Activated CD4-positive, alpha-beta memory T cell treated with anti-CD3 and anti-CD28 coated beads for 36 hours (primary cell): ENCODE measurements at places on chromosomes 5 and 9. TPM values are rescaled to one million over a fixed set of nuclear protein-coding genes. Genes with fewer than 3 reads are reported as not detected.

CYFIP2 gene
- total RNA-seq = 319 TPM

POLE3 gene
- total RNA-seq = 44.3 TPM

REEP2 gene
- total RNA-seq = 6.1 TPM

SHOC1 gene
- not detected for total RNA-seq

DNA sequence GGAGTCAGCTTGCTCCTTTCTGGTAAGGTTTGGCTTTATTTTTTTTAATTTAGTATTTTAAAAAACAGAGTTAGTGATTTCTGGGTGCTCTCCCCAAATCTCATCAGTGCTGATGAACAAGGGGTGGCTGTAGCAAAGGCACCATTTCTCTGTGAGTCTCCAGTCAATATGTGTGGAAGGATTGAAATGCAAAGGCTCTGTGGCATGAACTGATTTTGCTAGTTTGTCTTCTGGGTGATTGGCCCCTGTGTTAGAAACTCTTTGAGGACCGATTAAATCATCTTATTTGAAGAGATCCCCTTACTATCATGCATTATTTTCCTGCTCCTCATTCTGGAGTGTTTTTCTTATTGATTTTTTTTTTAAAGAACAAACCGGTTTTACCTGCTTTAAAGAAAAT is 596 bp downstream of the TEK start:
- DNase-seq = no peak
- H3K27ac ChIP-seq = no peak overlapping the region
- H3K4me3 ChIP-seq = no peak overlapping the region
- H3K36me3 ChIP-seq = no peaks in the 10 kb centered on the region

GRCh38 chr9:81370096-81370495 is 319.3 kb downstream of the TLE1 start:
- no peak overlapping the region for H3K4me3 ChIP-seq
- no peaks in the 10 kb centered on the region for H3K4me1 ChIP-seq
- H3K27me3 ChIP-seq = no peaks in the 10 kb centered on the region
- no peak for DNase-seq
- no peak overlapping the region for H3K27ac ChIP-seq
- no peaks in the 10 kb centered on the region for H3K36me3 ChIP-seq

DNA sequence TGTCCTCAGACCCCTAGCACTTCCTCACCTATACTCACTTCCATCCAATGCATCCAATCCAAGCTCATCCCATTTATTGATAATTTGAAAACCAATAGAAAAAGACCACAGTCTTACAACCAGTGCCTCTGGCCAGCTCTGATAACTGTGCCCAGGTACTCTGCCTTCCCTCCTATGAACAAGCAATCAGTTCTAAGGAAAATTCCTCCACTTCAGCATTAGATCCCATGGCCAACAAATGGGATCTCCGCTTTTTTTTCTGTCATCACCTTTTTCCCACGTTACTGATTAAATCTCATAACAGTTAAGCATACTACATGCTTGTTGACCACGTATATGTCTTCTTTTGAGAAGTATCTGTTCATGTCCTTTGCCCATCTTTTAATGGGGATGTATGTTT is 41.7 kb upstream of the GLIS3 start:
- H3K27me3 ChIP-seq = no peaks in the 10 kb centered on the region
- peaks cover 18% of the 10 kb centered on the region for H3K4me1 ChIP-seq
- no peak for DNase-seq
- no peak overlapping the region for H3K4me3 ChIP-seq
- H3K36me3 ChIP-seq = no peaks in the 10 kb centered on the region

- no peak overlapping the region for H3K27ac ChIP-seq
- H3K4me3 ChIP-seq = no peak overlapping the region
- peaks cover 8% of the 10 kb centered on the region for H3K27me3 ChIP-seq
- no peaks in the 10 kb centered on the region for H3K4me1 ChIP-seq
- no peak for DNase-seq
These were observed 40.4 kb upstream of the APC start for GRCh38 chr5:112697322-112697721.

DNA sequence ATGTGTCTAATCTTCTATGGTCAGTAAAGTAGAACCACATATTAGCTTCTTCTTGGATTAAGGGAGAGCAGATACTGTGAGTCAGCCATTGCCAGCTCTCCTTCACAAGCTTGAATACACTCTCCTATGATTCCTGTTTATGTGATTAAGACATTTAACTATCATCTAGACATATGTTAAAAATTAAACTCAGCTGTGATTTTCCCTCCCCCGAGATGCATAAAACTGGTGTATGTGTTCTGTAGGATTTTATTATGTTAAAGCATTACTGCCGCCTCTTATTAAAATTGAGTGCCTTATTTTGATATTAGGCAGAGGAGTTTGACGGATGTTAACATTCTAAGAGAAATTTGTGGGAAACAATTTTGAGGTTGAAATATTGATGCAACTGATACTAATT is 114.6 kb downstream of the ACTBL2 start:
- H3K27me3 ChIP-seq = peaks cover 2% of the 10 kb centered on the region
- DNase-seq = no peak
- no peak overlapping the region for H3K4me3 ChIP-seq
- no peak overlapping the region for H3K27ac ChIP-seq
- no peaks in the 10 kb centered on the region for H3K36me3 ChIP-seq

DNA sequence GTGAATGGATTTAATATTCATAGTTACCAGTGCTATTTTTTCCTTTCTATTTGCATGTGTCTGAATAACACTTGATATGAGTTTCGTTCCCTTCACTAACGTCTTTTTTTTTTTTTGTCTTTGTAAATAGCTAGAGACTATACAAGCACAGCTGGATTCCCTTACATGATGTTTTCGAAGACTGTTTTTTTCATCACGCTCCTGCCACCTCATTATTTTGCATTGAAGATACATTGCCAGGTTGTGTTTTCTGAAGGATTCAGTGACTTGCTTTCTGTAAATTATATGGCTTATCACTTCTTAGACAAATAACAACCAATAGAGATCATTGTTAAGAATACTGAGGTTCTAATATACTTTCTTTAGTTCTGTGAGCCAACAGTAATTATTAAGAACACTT is 207.5 kb downstream of the COMMD10 start:
- H3K4me1 ChIP-seq = no peaks in the 10 kb centered on the region
- peaks cover 61% of the 10 kb centered on the region for H3K36me3 ChIP-seq
- H3K27me3 ChIP-seq = no peaks in the 10 kb centered on the region

- H3K27ac ChIP-seq = no peak overlapping the region
- no peak overlapping the region for H3K4me3 ChIP-seq
- H3K36me3 ChIP-seq = no peaks in the 10 kb centered on the region
- DNase-seq = no peak
These were observed 81.3 kb downstream of the SUSD1 start for GRCh38 chr9:112093870-112094216.

DNA sequence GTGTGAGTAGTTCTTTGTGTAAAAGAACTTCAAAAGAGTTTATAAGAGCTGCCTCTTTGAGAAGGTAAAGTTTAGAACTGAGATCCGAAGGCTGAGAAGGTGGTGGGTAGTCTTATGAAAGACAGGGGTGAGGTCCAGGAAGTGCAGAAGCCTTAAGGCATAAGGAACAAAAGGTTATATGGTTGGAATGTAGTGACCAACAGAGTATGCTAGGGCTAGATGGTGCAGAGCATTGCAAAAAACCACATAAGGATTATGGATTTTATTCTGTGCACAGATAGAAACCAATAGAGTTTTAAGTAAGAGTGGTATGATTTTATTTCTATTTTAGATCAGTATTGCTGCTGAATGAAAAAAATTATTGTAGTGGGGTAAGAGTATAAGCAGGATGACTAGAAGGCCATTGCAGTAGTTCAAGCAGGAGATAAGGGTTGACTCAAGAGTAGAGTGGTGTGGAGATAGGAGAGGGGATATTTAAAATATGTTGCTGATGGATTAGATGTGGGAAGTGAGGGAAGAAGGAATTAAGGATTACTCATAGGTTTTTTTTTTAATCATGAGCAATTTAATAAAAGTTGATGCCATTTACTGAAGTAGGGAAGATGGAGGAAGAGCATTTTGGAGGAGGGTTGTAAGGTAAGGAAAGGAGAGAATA is 3.7 kb downstream of the RECK start:
- no peak for DNase-seq
- H3K36me3 ChIP-seq = no peaks in the 10 kb centered on the region
- H3K4me3 ChIP-seq = no peak overlapping the region

DNA sequence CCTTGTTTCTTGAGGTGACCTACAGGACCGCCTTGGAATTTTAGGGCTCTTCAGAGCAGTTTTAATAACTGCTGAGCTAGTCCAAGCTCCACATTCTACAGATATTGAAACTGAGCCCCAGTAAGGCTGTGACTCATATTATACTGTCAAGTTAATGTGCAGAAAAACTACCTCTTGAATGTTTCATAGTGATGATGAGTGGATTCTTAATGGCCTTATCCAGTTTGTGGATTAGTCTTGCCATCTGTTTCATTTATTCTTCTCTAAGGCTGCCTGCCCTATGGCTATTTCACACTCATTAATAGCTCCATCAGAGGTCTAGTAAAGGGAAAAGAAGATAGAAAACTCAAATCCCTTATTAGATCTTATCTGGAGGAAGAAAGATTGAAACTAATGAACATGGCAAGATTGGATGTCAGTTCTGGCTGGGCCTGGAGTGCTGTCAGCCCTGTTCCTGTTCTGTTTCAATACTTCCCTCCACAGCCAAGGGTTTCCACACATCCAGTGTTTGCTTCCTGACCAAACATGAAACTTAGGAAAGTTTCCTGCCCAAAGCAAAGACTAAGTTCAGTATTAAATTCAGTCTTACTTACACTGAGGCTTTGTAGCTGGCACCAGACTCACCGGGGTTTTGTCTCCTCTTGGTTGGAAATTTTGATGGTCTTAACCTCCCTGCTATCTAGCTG is 215.6 kb upstream of the DMAC1 start:
- DNase-seq = no peak
- H3K27me3 ChIP-seq = no peaks in the 10 kb centered on the region
- H3K36me3 ChIP-seq = no peaks in the 10 kb centered on the region
- H3K4me3 ChIP-seq = no peak overlapping the region
- H3K27ac ChIP-seq = no peak overlapping the region
- no peaks in the 10 kb centered on the region for H3K4me1 ChIP-seq
